ENCODE measurements at places on chromosomes 5 and 9. TPM values are rescaled to one million over a fixed set of nuclear protein-coding genes. Genes with fewer than 3 reads are reported as not detected.

Gene STPG3
- not detected for polyA plus RNA-seq

DNA sequence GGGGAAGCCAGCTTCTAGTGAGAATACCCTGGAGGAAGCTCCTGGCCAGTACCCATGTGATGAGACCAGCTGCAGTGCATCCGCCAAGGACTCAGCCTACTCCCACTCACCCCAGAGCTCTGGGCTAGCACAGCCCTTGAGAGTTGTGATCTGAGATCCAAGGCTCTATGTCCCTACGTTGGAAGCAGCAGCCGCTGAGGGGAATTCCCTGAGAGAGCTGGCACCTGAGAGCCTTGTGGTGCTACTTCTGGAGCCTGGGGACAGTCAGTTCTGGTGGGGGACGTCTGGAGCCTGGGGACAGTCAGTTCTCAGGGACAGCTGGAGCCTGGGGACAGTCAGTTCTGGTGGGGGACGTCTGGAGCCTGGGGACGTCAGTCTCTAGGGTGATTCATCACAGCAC is 39.2 kb downstream of the PDZD2 start:
- DNase-seq, result no peak

DNA sequence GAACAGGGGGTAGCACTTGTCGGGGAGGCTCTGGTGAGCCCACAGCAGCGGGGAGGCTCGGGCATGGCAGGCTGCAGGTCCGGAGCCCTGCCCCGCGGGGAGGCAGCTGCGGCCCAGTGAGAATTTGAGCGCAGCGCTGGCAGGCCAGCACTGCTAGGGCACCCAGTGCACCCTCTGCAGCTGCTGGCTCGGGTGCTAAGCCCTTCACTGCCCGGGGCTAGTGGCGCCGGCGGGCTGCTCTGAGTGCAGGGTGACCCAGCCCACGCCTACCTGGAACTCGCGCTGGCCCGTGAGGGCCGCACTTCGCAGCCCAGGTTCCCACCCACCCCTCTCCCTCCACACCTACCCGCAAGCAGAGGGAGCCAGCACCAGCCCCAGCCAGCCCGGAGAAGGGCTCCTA is 151.0 kb downstream of the NXNL2 start:
- DNase-seq, result no peak

Gene KIAA0825
- 2.3 TPM for polyA plus RNA-seq

Gene GABRA1
- polyA plus RNA-seq, result not detected

DNA sequence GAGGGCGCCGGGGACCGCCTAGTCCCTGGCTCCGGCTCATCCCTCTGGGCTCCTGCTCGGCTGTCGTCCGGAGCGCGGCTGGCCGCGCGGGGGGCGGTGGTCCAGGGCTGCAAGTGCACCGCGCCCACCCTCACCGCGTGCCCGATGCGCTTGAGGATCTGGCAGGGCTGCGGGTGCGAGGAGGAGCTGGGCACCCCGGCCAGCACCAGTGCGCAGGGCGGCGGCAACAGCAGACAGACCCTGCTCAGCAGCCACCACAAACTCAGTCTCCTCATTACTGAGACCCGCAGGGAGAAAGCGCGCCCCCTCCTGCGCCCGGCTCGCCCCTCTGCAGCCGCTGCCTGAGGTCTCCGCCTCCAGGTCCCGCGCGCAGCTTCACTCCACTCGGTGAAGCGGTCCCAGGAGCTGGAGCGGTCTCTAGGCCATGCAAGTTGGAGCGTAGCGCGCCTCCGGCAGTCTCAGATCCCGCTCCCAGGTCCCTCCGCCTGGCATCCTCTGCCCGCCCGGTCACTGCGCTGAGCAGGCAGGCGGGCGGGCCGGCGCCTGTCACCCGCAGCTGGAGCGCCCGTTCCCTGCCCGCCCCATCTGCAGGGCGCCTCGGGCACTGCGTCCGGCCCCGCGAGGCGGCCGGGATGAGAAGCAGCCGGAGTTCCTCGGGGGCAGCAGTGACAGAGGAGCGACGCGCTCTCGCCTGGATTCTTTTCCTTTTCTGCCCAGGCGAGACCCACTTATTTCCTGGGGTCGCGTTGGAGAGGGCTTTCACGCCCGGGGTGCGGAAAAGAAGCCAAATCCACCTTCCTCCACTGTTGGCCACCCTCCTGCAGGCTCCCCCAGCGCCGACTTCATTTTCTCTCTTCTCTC is 512 bp downstream of the GRIN3A start:
- no peak for DNase-seq

DNA sequence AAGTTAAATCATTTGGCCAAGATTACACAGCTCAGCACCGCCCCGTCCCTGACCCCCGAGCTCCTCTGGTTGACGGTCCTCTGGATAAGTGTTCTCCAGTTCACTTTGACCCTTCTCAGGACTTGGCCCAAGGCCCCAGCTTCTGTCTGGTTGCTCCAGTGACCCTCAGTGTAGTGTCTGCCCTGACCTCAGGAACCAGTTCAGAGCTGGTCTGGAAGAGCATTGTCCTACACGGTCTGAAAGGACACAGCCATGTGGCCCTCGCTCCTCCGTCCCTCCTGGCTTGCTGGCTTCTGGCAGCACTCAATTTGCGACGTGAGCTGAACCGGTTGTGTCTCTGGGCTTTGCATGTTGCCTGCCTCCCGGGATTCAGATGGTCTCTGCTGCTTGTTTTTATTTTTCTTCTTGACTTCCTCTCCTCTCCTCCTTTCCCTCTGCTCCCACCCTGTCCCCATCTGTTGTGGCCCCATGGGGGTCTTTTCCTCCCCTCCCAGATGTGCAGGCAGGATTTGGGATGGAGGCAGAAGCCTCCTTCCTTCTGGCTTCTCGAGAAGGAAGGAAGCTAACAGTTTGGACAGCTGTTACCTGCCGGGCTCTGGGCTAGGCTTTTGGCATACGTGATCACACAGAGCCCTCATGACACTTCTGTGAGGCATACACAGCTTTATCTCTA is 72.0 kb downstream of the PPARGC1B start:
- no peak for DNase-seq

Gene PCDHB7
- 3.3 TPM for polyA plus RNA-seq

GRCh38 chr5:111116550-111116949 is 24.4 kb downstream of the WDR36 start:
- DNase-seq, result no peak

- DNase-seq, result peak; percentile 40
These were observed 261.0 kb downstream of the SEMA5A start for GRCh38 chr5:9284781-9285307.

DNA sequence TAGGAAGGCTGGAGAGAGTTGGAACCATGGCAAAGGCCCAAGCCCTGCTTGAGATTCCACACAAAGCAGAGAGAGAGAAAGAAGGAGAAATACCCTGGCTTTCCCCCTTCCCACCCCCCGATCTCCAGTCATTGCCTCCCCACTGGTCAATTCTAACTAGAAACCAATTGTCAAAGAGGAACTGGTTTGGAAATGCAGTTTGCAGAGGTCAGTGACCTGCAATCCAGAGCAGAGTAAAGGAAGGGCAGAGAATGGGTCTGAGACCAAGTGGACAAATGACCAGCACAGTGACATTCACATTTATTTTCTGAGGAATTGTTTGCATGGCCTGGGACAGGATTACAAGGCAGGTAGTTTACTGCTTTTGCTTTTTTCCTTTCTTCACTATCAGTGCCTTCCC is 37.5 kb upstream of the ZFYVE16 start:
- no peak for DNase-seq

Measured in muscle of arm (tissue), 14 donors.